ENCODE measurements at places on chromosomes 11 and 22.

GRCh38 chr11:99865951-99866350, 821.1 kb upstream of the ARHGAP42 start:
- no peak for DNase-seq

DNA sequence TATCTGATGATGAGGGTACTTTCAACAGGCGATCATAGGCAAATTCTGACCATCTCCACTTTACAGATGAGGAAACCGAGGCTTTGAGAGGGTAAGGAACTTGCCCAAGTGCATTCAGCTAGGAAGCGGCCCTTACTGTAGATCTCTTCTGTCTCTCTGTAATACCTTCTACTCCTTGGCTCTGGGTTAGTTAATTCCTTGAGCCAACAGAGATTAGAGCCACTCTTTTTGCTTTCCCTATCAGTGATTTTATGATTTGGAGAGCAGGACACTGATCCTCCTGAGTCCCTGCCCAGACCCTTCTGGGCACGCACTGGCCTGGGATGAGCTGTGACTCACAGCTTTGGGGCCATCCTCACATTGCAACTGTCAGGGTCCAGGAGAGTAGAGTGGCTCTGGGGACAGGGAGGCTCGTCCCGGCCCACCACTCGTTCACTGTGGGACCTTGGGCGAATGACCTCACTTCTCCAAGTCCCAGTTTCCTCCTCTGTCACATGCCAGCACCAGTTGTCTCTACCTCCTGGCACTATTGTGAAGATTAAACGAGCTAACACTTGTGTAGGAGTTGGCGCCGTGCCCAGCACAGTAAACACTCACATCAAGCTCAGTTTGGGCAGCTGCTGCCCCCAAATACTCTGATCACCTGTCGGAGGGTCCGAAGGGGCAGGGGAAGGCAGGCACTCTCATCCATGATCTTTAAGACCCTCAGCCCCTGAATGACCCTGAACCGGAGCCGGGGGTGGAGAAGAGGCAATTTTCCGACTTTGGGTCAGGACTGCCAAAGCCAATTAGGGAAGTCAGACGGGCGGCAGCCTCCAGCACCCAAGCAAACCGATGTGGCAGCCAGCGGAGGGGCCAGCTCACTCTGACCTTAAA, 235.0 kb downstream of the MIAT start:
- no peak for DNase-seq

- DNase-seq, result peak; percentile 77
Measured at GRCh38 chr11:65506772-65507505, 8.1 kb downstream of the MALAT1 start.

DNA sequence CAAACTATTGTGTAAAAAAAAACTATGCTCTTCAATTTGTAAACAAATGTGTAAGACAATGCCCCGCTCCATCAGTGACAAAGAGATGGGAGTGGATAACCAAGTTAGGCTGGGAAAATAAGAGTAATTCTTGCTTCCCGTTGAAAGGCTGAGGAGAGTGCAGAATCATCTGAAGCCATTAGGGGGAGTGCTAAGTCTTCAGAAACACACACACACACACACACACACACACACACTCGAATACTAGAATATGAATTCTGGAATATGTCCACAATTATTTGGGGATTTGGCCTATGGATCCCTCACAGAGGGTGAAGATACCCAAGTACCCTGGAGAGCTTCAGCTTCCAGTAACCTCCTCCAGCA, 27.8 kb upstream of the ROBO3 start:
- DNase-seq, result no peak

DNA sequence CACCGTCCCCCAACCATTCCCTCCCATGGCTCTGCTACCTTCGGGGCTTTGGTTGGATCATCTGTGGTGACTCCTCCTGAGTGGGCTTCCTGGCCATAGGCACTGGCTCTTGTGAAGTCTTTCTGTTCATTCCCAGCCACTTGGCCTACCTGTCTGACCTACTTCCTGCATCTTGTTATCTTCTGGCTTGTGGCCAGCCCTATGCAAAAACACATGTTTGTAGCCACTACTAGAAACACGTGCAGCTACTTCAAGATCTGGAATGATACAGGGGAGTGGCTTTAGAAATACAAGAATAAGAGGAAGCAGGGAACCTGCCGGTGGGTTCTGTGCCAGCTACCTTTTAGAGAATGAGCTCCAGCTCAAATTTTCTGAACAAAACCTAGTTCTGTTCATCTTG, 20.9 kb downstream of the RCOR2 start:
- DNase-seq, result no peak

DNA sequence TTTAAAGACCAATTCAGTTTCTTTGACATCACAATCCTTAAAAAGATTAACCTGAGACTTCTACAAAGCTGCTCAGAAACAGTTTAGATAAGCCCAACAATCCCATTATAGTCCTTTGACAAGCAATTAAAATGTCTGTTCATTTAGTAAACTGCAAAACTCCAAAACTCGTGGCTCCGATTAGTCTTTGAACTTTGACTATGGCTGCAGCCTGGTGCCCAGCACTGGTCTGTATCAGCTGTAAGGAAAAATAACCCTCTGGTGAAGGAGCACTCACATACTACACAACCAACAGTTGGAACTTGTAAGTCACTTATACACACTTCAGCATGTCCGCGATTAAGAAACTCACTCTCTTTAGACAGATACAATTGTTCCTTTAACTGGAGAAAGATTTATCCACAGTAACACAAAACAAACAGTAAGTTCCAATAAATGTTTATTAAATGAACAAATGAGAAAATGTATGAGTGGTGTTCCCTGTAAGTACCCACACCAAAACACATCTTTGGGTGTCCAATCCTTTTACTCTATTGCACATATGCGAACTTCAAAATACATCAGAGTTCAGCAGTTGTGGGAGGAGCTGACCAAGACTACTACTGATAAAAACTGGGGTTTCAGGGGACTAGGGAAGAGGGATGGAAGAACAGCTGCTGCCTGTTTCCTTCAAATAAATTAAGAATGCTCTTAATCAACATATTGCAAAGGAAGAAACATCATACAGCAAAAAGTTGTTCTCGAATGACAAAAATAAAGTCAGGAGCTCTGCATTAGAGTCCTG, 36.4 kb downstream of the PITPNB start:
- no peak for DNase-seq

- no peak for DNase-seq
Measured at GRCh38 chr11:36627006-36627405, 29.0 kb upstream of the RAG2 start.

GRCh38 chr22:22374579-22374978, 130.0 kb downstream of the VPREB1 start:
- DNase-seq, result no peak

- DNase-seq, result peak; percentile 76
Measured at GRCh38 chr11:66568124-66568916, at the start of gene CTSF. CTSF (minus strand) TSS chr11:66568606; CDS start chr11:66568486, 120 bp downstream.

DNA sequence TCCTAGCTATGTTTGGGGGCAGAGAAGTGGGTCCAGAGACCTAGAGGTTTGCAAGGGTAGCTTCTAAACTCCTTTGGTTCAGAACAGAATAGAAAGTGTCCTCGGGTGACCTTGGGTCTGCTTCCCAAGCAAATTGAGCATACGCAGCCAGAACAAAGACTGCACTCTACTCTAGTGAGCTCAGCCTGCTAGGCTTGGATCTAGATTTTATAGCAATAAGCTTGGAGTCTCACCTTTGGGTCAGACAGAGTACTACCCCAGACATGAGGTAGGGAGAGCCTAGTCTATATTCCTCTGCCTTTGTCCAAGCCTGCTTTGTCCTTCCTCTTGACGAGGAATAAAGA, 52.6 kb upstream of the ELF5 start:
- DNase-seq, result no peak

DNA sequence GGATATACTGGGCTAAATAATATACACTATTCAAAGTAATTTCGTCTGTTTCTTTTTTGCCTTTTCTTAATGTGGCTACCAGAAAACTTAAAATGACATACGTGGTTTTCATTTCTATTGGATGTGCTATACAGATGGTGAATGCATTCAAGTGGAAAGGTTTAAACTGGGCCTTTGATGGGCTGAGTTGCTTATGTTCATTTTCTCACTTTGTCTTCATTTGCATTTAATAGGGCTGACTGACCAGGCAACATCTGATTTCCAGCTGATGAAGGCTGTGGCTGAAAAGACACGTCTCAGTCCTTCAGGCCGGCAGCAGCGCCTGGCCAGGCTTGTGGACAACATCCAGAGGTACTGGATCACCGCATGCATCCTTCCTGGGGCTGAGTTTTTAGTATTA, 27.9 kb downstream of the PIWIL4 start:
- DNase-seq, result no peak

DNA sequence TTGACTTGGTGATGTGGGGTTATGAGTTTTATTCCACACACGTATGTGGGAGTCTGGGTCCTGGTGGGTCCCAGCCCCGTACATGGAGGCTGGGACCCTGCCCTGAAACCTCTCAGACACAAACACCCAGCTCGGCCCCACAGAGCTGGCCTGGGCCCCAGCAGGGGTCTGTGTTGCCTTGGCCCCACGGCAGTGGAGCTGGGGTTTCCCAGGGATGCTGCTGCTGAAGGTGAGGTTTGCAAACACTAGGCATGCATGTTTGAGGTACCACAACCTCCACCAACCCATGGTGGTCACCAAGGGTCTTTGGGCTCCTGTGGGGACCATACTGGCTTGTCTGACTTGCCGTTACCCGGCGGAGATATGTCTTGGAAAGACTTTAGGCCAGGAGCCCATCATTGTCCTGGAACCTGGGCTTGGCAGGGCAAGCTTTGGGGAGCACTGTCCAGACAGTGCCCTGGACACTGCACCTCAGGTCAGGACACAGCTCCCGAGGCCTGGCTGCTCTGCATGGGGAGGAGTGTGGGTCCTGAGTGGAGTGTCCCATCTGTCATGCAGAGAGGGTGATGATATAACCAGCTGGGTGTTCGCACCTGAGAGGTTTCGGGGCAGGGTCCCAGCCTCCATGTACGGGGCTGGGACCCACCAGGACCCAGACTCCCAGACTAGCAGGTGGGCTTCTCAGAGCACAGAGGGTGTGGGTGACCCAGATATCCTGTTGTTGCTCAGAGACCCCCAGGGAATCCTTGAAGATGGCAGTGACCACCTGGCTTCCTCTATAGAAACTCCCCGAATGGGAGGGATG, 63.3 kb downstream of the KCNQ1 start:
- no peak for DNase-seq

GRCh38 chr22:46469711-46470110, 67.7 kb downstream of the CELSR1 start:
- DNase-seq, result no peak

DNA sequence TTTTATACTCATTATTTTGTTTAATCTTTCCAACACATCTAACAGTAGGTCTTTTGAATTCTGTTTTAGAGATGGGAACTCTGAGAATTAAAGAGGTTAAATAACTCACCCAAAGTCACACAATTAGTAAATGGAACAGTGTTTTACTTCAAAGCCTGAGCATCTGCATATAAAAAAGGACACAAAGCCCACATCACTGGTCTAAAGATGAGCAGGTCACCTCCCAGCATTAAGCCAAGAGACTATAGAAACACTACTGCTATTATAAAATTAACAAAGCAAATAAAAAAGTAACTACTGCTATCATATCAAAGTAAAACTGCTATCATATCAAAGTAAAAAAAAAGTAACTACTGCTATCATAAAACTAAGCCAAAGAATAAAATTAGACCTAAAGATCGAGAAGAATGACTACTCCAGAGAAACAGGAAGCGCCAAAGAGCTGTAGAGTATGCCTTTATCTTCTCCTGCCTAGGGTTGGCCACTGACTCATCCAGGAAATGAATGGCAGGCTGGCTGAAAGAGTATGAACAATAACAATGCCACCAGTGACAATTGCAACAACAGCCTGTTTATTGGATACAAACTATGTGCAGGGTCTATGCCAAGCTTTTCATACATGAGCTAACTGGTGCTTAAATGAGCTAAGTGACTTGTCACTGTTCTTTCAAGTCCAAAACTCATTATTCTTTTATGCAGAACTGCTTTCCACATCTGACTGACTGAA, 1153.0 kb upstream of the TENM4 start:
- DNase-seq, result no peak

All from CD4-positive, alpha-beta T cell treated with Interleukin-4 for 1 hour (primary cell).